ENCODE measurements at places on chromosomes 3 and 15. TPM values are rescaled to one million over a fixed set of nuclear protein-coding genes. Genes with fewer than 3 reads are reported as not detected.

- DNase-seq = peak; percentile 53
- no peak overlapping the region for H3K4me3 ChIP-seq
- peaks cover 2% of the 10 kb centered on the region for H3K27me3 ChIP-seq
- peaks cover 20% of the 10 kb centered on the region for H3K4me1 ChIP-seq
- H3K36me3 ChIP-seq = no peaks in the 10 kb centered on the region
- H3K27ac ChIP-seq = 0 out of 2 replicates have a peak overlapping the region, but pooled peaks have one; percentile 1
Measured at GRCh38 chr3:72318504-72319193, 529.6 kb downstream of the SHQ1 start.

DNA sequence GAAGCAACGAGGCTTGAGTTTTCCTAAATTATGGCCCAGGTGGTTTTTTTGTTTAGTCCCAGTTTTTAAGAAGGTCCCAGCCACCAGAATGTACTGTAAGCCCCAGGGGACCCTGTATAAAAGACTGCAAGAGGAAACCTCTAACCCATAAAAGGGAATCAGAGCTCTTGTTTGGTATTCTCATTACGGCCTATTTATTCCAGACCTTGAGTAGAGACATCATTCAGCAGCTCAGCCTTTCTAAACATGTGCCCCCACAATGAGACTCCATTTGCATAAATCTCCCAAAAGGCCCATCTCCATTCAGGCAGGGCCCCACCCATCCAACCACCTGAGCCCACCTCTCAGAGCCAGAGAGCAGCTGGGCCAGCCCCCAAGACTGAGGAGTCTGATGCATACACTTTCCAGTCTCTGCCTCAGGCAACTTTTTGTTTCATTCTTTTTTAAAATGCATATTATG lies 25.7 kb downstream of the ZDHHC3 start:
- H3K36me3 ChIP-seq = peaks cover 3% of the 10 kb centered on the region
- H3K27me3 ChIP-seq = no peaks in the 10 kb centered on the region
- DNase-seq = no peak
- no peak overlapping the region for H3K27ac ChIP-seq
- peaks cover 5% of the 10 kb centered on the region for H3K4me1 ChIP-seq

- no peaks in the 10 kb centered on the region for H3K4me1 ChIP-seq
- H3K4me3 ChIP-seq = no peak overlapping the region
- peaks cover 14% of the 10 kb centered on the region for H3K27me3 ChIP-seq
- H3K27ac ChIP-seq = no peak overlapping the region
Measured at GRCh38 chr3:129051871-129052340, 8.7 kb upstream of the GP9 start.

DNA sequence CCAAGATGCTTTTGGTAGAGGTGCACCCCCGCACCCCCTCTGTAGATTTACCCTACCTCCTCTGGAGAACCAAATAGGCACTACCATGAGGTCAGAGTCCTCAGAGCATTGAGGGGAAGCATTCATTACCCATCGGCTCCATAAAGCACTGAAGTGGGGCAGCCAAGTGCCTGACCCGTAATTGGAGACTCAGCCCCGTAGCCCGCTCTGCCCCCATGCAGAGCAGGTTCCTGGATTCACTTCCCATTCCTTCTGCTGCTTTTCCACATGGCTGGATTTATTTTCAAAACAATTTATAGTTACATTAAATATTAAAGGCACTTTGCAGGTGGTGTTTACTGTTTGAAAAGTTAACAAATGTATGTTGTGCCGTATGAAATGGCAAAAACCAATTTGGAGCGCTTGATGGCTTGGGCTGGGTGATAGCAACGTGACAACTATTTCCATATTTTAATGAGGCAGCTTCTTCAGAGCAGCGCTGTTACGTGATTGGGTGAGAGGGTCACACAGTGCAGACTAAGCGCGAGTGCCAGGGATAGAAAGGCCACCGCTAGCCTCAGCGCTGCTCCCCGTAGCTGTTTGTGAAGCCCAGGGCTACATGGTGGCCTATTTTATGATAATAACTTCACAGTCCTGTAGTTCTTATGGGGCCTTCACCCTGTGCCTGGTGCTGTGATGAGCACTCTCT lies 373.8 kb upstream of the PROK2 start:
- H3K4me1 ChIP-seq = peaks cover 1% of the 10 kb centered on the region
- H3K36me3 ChIP-seq = no peaks in the 10 kb centered on the region
- DNase-seq = no peak
- H3K4me3 ChIP-seq = no peak overlapping the region
- no peak overlapping the region for H3K27ac ChIP-seq
- H3K27me3 ChIP-seq = no peaks in the 10 kb centered on the region

The PCNP gene
- 87.5 TPM for total RNA-seq

The DNAH12 gene
- under 0.01 TPM for total RNA-seq

DNA sequence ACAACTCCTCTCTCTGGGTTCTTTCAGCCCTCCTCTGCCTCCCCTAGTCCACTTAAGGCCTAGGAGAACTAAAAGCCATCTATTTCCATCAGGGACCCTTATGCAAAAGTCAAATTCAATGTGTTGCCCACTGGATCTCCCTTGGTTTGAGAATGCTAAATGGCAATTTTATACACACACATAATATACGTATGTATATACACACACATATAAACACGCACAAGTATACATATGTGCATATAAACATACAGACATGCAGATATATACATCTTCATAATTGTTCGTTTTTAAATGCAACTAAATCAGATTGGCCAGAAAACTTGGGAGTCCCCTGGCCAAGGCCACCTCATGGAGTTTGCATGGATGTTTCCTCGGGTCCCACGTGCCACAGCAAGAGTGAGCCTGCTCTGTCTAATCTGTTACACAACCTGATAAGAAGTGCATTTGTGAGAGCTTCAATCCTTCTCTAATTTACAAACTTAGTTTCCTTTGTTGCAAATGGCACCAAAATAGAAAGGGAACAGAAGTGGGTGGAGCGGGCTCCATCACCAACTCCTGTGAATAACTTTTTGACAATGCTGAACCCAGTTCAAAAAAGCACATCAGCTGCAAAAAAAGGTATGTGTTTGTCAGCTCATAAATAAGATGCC lies 84.2 kb downstream of the FOXP1 start:
- H3K4me1 ChIP-seq = peaks cover 19% of the 10 kb centered on the region
- H3K27ac ChIP-seq = no peak overlapping the region
- DNase-seq = no peak
- no peaks in the 10 kb centered on the region for H3K36me3 ChIP-seq
- H3K27me3 ChIP-seq = no peaks in the 10 kb centered on the region
- H3K4me3 ChIP-seq = no peak overlapping the region

GRCh38 chr3:27939940-27940339 lies 217.8 kb upstream of the EOMES start:
- no peaks in the 10 kb centered on the region for H3K36me3 ChIP-seq
- no peaks in the 10 kb centered on the region for H3K4me1 ChIP-seq
- peak; percentile 21 for DNase-seq
- no peaks in the 10 kb centered on the region for H3K27me3 ChIP-seq
- no peak overlapping the region for H3K4me3 ChIP-seq

- peak; percentile 77 for DNase-seq
- no peak overlapping the region for H3K27ac ChIP-seq
- no peaks in the 10 kb centered on the region for H3K27me3 ChIP-seq
- no peaks in the 10 kb centered on the region for H3K36me3 ChIP-seq
- no peak overlapping the region for H3K4me3 ChIP-seq
- peaks cover 3% of the 10 kb centered on the region for H3K4me1 ChIP-seq
Measured at GRCh38 chr3:153295901-153296300, 133.9 kb downstream of the RAP2B start.

GRCh38 chr3:197841789-197842188 lies 50.7 kb downstream of the LRCH3 start:
- H3K36me3 ChIP-seq = peaks cover 40% of the 10 kb centered on the region
- no peaks in the 10 kb centered on the region for H3K4me1 ChIP-seq
- no peak overlapping the region for H3K27ac ChIP-seq
- no peak overlapping the region for H3K4me3 ChIP-seq
- H3K27me3 ChIP-seq = no peaks in the 10 kb centered on the region
- no peak for DNase-seq

- DNase-seq = peak; percentile 89
- no peak overlapping the region for H3K4me3 ChIP-seq
- no peaks in the 10 kb centered on the region for H3K27me3 ChIP-seq
- H3K36me3 ChIP-seq = no peaks in the 10 kb centered on the region
Measured at GRCh38 chr15:51758645-51759044, 7.2 kb downstream of the TMOD2 start.

The SLC15A2 gene
- total RNA-seq = 0.18 TPM

- no peaks in the 10 kb centered on the region for H3K4me1 ChIP-seq
- no peak for DNase-seq
- no peaks in the 10 kb centered on the region for H3K36me3 ChIP-seq
- no peaks in the 10 kb centered on the region for H3K27me3 ChIP-seq
- no peak overlapping the region for H3K4me3 ChIP-seq
Measured at GRCh38 chr3:181782306-181782954, 70.7 kb downstream of the SOX2 start.

DNA sequence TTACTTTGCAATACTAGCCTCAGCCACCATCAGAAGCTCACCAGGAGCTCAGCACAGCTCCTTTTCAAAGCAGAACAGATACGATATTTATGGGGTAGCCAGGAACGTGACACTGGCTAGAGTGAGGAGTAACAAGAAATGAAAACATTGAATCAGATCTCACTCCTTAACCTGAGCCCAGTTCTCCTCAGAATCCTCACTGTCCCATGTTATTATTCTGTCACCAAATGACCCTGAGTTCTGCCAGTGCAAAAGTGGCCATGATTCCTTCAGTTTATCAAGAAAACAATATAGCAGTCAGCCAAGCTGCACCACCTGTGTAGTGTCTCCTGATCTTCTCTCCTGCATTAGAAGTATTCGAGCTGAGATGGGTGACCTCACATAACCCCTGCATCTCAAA lies 956.7 kb downstream of the TUSC7 start:
- H3K27ac ChIP-seq = no peak overlapping the region
- no peak overlapping the region for H3K4me3 ChIP-seq
- H3K27me3 ChIP-seq = no peaks in the 10 kb centered on the region
- peaks cover 12% of the 10 kb centered on the region for H3K4me1 ChIP-seq

GRCh38 chr3:56059731-56060130 lies 408.5 kb downstream of the ERC2 start:
- no peak overlapping the region for H3K4me3 ChIP-seq
- no peak for DNase-seq
- H3K27ac ChIP-seq = no peak overlapping the region
- peaks cover 4% of the 10 kb centered on the region for H3K27me3 ChIP-seq
- no peaks in the 10 kb centered on the region for H3K36me3 ChIP-seq

DNA sequence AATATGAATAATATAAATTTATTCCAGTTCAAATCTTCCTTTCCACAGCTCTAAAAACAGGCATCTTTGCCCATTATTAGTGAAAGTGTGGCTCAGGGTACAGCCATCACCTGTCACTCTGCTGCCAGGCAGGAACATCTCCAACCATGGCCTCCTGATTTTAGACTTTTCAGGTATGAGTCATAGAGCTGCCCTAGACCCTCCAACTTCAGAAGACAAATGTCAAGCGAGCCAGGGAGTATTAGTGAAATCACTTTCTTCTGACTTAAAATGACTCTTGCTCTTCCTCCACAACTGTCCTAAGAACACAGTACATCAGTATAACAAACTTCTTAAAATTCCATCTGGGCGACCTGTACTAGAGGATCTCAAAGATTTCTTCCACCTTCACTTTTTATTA lies 78.1 kb upstream of the AKAP13 start:
- H3K36me3 ChIP-seq = no peaks in the 10 kb centered on the region
- H3K4me1 ChIP-seq = no peaks in the 10 kb centered on the region
- no peak overlapping the region for H3K4me3 ChIP-seq
- H3K27ac ChIP-seq = no peak overlapping the region
- DNase-seq = no peak

DNA sequence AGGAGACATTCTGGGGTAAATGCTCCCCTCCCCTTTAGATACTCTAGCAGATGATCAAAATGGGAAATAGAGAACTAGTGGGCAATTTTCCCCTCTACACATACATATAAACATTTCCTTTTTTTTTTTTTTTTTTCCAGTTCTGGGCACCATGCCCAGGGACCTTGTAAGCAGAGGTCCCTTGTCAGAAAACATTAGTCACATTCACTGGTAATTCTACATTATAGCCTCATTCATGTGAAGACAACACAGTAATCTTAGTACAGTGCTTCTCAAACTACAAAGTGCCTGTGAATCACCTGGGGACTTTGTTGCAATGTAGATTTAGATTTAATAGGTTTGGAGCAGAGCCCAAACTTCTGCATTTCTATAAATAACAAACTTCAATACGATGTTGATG lies 60.1 kb upstream of the ACTC1 start:
- peak; percentile 79 for DNase-seq
- H3K36me3 ChIP-seq = peaks cover 7% of the 10 kb centered on the region
- no peak overlapping the region for H3K4me3 ChIP-seq
- H3K27ac ChIP-seq = no peak overlapping the region
- H3K27me3 ChIP-seq = no peaks in the 10 kb centered on the region

DNA sequence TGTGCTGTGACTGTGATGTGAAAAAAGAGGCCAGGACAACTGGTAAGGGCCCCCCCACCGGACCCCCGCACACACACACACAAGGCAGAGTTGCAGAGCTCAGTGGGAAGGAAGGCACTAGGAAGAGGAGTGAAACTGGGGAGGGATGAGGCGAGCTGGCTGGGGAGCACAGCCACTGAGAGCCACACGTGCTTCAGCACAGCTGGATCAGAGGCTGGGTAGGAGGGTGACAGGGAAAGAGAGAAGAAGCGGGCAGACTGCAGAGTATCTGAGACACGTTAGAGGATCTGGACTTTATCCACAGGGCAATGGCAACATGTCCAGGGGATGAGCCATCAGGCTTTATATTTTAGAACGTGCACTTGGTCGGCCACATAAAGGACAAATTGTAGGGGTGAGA lies 38.0 kb upstream of the TKT start:
- H3K36me3 ChIP-seq = peaks cover 16% of the 10 kb centered on the region
- no peaks in the 10 kb centered on the region for H3K27me3 ChIP-seq
- DNase-seq = no peak
- H3K4me1 ChIP-seq = no peaks in the 10 kb centered on the region

GRCh38 chr15:69921626-69922619 lies 175.8 kb downstream of the TLE3 start:
- no peak overlapping the region for H3K27ac ChIP-seq
- no peaks in the 10 kb centered on the region for H3K36me3 ChIP-seq
- DNase-seq = no peak
- H3K4me1 ChIP-seq = no peaks in the 10 kb centered on the region
- H3K27me3 ChIP-seq = peaks cover 40% of the 10 kb centered on the region
- no peak overlapping the region for H3K4me3 ChIP-seq

DNA sequence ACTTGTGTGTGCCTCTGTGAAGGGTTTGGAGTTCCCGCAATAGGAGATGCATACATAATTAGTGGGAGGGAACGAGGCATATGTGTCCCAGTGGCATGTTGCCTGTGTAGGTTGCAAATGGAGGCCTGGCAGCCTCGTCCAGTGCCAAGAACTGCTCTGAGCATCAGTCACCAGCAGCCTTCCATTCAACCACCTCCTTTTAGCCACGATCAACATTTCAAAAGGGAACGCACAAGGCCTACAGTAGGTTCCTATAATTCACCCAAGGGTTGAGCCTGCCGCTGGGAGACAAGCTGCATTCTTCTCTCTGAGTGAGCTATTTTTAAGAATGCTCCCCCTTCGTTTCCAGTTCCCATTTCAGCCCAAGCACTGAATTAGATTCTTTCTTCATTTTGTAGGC lies 78.8 kb upstream of the CTNNB1 start:
- no peak overlapping the region for H3K27ac ChIP-seq
- DNase-seq = no peak
- H3K36me3 ChIP-seq = no peaks in the 10 kb centered on the region
- H3K4me3 ChIP-seq = no peak overlapping the region

GRCh38 chr3:183555541-183556081 lies at the start of gene KLHL6:
Gene KLHL6, minus strand, starts transcription at chr3:183555706. Its CDS starts 53 bp downstream, at chr3:183555653.
- peaks cover 5% of the 10 kb centered on the region for H3K27me3 ChIP-seq
- no peaks in the 10 kb centered on the region for H3K36me3 ChIP-seq
- no peak within 1 kb of the TSS for H3K4me3 ChIP-seq
- DNase-seq = no peak

GRCh38 chr15:43144512-43144911 lies 11.1 kb downstream of the TMEM62 start:
- H3K27ac ChIP-seq = no peak overlapping the region
- no peak overlapping the region for H3K4me3 ChIP-seq
- DNase-seq = no peak
- peaks cover 12% of the 10 kb centered on the region for H3K36me3 ChIP-seq
- no peaks in the 10 kb centered on the region for H3K27me3 ChIP-seq
- peaks cover 1% of the 10 kb centered on the region for H3K4me1 ChIP-seq

Measured in IMR-90 (cell line).